Esophagus squamous epithelium (tissue), 5 donors: ENCODE measurements at places on chromosomes 11 and 22.

- no peak for DNase-seq
Observed at GRCh38 chr11:28636033-28636432, 527.8 kb downstream of the METTL15 start.

- no peak for DNase-seq
Observed at GRCh38 chr11:134607963-134608750, 196.1 kb upstream of the B3GAT1 start.

GRCh38 chr22:17960011-17960410 lies 64.3 kb downstream of the MICAL3 start:
- no peak for DNase-seq

DNA sequence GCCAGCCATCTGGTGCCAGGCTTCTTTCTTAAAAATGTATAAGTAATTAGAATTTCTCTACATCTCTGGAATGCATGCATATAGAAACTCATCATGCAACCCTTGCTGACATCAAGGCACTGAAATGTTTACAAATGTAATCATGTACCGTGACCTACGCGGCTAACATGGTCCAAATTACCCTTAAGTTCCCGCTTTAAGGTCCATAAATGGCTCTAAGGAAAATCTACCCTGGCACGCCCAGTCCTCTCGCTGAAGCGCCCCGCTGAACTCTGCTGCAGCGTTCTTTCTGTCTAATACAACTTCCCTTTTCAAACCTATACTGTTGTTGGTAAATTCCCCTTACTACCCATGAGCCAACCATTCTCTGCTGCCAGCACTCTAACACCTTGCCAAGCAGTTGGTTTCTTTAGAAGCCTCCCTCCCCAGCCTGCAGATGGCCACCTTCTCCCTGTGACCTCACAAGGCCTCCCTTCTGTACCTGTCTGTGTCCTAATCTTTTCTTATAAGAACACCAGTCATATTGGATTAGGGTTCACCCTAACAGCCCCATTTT lies 13.5 kb upstream of the HMOX1 start:
- no peak for DNase-seq

DNA sequence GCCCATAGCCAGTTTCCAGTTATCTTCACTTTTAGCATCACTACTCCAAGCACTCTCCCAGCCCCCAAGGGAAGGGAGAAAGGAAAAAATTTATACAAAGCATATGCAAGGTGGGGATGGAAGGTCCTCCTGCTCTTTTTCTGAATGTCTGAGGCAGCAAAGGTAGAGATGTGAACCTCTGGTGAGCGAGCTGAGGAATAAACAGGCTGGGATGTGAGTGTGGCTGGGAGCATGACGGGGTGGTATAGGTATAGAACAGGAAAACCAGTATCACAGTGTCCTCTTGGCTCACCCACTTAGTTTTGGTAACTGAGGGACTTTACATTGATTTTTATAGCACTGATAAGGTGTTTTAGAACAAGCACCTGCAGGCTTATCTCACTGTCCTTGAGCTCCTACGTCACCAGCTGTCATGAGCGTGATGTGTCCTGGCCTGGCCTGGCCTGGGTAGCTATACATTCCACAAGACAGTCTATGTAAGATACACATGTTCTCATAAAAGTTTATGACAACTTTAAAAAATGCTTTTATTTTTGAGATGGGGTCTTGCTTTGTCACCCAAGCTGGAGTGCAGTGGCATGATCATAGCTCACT lies 10.3 kb upstream of the POLD3 start:
- no peak for DNase-seq

- DNase-seq, result no peak
Observed at GRCh38 chr11:128375961-128376360, 211.4 kb downstream of the ETS1 start.

DNA sequence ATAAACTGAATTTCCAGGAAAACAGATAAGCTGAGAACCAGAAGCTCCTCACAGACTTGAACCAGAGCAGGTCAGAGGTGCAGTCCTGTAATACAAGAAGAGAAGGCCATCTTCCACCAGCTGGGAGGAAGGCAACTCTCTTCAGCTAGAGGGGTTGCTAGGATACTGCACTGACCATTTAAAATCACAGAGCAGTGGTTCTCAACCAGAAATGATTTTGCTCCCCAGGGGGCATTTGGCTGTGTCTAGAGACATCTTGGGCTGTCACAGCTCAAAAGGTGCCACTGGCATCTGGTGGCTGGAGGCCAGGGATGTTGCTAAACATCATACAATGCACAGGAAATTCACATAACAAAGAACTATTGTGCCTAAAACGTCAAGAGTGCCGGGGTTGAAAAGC lies 17.2 kb downstream of the OPCML start:
- DNase-seq, result no peak

GRCh38 chr22:35178446-35178845 lies 78.8 kb upstream of the HMGXB4 start:
- DNase-seq, result no peak

DNA sequence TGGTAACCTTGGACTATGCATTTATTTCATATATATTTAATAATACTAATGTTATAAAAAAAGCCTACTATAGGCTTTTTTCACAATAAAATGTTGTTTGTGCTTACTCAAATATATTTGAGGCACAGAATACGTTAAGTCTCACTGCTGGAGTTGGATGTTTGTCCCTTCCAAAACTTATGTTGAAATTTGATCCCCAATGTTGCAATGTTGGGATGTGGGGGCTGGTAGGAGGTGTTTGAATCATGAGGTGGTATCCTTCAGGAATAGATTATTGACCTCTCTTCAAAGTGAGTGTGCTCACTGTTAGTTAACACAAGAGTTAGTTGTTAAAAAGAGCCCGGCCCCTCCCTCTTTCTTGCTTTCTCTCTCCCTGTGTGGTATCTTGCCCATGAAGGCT lies 1295.9 kb downstream of the JRKL start:
- no peak for DNase-seq

DNA sequence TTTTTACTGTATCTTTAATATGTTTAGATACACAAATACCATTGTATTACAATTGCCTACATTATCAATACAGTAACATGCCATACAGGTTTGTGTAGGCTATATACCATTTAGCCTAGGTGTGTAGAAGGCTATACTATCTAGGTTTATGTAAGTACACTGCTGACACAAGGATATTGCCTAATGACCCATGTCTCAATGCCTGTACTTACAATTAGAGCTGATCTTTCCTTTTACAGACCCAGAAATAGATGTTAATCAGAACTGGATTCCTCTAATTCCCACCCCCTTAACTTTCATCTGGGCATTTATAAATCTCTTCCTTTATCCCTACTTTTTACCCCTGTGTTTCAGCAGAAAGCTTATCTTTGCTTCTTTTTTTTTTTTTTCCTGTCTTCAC lies 229.5 kb downstream of the METTL15 start:
- no peak for DNase-seq

DNA sequence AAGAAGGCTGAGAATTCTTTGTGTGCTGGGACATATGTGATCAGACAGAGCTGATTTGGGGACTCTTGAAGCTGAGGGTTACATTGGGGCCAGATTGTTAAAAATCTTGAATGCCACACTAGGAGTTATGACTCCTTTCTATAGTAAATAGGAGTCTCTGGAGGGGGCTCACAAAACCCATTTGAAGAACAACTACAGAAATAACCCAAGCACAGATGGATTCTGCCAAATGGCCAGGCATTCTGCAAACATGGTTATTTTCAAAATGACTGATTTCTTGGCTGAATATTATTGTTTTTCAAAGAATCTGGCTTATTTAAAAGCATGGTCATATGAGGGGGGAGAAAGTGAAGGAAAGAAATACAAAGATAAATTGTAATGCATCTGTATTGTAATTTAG lies 625.5 kb upstream of the TENM4 start:
- DNase-seq, result no peak

- DNase-seq, result no peak
Observed at GRCh38 chr22:25930083-25930482, 188.1 kb downstream of the MYO18B start.

DNA sequence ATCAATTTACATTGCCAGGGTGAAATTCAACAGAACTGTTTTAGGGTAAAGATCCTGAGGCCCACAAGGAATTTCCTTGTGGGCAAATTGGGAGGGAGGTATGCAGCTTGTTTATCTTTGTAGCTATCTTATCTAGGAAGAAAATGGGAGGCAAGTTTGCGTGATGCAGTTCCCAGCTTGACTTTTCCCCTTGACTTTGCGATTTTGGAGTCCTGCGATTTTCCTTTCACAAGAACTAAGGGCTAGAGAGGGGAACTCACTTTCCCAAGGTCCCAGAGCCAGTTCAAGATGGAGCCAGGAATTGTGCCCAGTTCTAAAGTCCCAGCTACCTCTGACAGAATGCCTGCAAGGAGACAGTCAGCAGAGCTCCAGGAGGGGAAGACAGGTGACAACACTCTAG lies 30.7 kb downstream of the RIBC2 start:
- DNase-seq, result no peak

DNA sequence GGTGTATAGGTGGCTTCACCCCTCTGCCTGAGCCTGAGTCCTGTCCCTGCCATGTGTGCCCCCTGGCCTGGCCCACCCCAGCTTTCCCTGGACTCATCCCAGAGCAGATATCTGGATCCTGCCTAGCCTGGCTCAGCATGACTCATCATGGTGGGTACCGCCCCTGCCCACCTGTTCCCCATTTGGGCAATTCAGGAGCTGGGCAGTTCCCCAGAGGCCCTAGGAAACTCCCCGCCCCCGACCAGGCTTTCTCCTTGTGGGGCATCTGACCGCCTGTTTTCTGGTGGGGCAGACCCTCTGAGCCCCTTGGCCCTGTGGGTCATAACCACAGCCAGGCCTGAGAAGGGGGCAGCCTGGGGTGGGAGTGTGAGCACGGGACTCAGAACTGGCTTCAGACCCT lies 4.4 kb downstream of the TSPO start:
- DNase-seq, result no peak

GRCh38 chr11:22432291-22433093 lies 94.3 kb downstream of the SLC17A6 start:
- DNase-seq, result no peak

DNA sequence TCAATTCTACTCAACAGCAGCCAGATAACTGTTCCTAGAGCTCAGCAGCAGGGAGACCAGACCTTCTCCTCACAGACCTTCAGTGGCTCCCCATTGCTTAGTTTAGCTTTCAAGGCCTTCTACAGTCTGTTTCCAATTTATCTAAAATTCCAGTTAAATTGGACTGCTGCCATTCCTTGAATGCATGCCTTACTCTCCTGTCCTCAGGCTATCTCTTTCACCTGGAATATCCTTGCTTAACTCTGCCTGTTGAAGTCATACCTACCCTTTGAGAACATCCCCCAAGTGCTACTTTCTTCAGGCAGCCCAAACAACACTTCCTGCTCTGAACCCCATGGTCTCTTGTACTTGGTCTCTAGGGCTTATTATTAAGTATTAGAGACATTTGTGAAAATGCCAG lies 120.7 kb upstream of the TENM4 start:
- DNase-seq, result no peak
